ENCODE measurements at places on chromosomes 16 and 17.

DNA sequence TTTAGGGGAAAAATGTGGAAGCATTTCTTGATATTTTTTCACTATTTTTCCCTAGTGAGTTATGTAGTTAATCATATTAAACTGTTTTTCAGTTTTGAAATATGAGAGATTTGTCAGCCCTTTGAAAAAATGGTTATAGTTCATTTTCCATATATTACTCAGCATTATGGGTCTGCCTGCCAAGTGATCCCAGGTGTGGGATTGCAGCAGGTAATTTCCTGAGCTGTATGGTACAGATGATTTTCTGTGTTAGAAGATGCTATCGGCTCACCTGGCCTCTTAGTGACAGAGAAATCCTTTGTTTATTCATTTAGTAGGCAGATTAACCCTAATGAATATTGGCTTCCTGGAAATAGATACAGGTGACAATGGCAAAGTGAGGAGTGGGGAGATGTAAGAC lies 275.1 kb upstream of the TBX2 start:
- no peak for DNase-seq

DNA sequence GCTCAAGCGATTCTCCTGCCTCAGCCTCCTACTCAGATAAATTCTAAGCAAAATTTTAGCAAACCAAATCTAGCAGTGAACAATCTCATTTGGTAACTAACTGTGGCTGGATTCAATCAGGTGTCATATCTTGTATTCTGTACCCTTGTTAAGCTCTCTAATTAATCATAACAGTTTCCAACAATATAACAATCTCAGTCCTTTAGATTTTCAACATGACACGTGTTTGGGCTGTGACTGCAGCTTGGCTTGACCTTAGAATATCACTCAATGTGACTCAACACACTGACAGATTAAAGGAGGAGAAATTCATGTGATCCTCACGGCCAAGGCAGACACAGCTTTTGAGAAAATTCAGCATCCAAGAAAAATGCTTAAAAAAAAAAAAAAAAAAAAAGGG lies 133.6 kb downstream of the BANP start:
- DNase-seq, result no peak

GRCh38 chr17:41775394-41776226 lies 10.9 kb downstream of the JUP start:
- peak; percentile 80 for DNase-seq

DNA sequence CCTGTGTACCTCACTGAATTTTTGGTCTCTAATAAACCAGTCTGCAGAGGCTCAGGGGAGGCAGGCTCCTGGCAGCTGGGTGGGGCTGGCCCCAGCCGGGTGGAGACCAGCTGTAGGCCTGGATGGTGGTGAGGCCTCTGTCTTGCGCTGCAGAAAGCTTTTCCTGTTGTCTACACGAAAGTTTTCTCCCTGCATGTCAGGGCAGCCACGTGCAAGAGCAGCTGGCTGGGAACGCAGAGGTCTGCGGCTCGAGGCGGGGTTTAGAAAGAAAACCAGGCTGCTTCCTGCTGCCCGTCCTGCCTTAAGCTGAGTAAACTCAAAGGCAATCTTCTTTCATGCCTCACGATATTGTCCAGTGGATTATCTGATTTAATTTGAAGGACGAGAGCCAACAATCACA lies 2.4 kb downstream of the SERPINF1 start:
- peak; percentile 65 for DNase-seq

GRCh38 chr17:43784068-43784467 lies 3.8 kb downstream of the CFAP97D1 start:
- no peak for DNase-seq

- DNase-seq, result no peak
Measured at GRCh38 chr16:84024854-84025253, 17.7 kb downstream of the SLC38A8 start.

- no peak for DNase-seq
Measured at GRCh38 chr17:80759377-80759673, 214.7 kb downstream of the RPTOR start.

DNA sequence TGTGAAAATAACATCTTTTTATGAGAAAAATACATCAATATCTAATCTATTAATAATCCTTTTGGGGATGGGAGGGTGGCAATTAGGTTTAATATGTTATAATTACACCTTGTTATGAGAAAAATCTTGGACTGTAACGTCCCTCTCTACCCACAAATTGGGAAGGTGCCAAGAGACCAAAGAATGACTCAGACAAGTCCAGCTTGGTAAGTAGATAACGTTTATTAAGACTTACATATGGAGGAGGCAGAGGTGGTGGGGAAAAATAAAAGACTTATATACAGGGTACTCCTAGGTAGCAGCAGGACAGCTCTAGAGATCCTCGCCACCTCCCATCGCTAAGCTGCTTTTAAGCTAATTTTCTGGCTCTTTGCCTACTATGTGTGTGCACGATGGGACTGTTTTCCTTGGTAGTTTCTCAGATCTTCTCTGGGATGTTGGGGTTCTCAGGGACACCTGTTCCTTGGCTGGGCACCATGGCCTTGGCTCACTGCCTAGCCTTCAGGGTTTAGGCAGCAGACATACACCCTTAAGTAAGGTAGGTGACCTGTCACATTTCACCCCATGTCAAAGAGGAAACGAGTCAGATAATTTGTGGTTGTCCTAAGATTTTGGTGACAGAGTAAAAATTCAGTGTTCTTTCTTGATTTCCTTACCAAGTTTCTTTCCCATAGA lies 31.5 kb downstream of the RBL2 start:
- DNase-seq, result no peak

DNA sequence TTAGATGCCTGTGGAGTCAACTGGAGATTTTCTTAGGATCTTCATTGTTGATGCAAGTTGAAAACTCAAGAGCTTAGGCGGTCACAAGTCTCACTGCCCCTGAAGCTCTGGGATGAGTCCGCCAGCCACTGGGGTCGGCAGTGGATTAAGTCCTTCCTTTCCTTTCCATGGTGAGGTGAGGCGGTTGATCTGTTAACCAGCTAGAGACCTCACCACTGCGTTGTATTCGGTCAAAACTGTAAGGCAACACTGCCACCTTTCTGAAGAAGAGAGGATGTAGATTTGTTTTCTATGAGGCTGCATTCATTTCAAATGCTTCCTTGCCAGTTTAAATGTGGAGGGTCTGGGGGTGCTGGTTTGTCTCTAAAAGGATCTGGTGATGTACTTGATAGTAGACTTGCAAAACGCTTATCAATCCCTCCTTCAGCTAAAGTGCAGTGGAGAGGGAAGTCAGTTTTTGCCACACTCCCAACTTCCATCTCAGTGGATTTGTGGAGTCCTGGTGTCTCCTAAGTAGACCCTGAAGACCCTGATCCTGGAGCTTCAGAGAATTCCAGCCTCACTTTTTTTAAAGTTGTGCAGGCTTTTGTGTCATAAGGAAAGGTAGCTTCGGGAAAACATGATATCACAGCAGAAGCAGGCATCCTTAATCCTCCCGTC lies 1.7 kb downstream of the MYOCD start:
- no peak for DNase-seq

DNA sequence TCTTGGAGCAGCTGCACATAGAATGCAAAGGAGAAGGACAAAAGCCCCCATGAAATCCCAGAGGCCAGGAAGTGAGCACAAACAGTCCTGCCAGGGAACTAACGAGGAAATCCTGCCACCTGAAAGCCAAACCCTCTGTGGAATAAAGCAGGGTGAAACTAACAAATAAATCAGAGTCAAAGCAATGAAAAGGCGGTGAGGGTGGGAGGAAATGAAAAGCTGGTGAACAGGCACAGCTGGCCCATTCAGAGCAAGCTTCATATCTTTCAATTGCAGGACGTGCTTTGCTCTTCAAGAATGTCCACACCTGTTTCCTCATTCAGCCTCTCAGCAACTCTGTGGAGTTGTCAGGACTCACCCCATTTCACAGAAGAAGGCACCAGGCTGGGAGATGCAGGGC lies 108.1 kb downstream of the ABCC12 start:
- no peak for DNase-seq

- no peak for DNase-seq
Measured at GRCh38 chr17:74571621-74572270, 4.4 kb upstream of the CD300H start.
